ENCODE measurements at places on chromosomes 12 and 14.

DNA sequence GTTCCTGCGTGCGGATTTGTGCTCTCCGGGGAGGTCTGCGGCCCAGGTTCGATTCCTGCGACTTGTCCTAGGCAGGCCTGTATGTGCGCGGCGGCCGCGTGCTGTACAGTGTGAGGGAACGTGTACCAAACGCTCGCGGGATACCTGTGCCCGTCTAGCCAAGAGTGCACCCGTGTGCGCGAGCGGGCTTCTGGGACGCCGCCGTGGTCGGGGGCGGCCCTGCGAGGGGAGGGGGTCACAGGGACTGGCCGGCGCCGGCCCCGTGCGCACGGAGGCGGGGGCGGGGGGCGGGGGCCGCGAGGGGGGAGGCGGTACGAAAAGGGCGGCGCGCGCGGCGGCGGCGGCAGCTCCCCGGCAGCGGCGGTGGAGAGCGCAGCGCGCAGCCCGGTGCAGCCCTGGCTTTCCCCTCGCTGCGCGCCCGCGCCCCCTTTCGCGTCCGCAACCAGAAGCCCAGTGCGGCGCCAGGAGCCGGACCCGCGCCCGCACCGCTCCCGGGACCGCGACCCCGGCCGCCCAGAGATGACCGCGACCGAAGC lies at the start of gene DLK1:
TSS of gene DLK1 (plus strand) at position 343 of the 536 bp plus-strand sequence. CDS start at position 520, 177 bp downstream.
- peak; percentile 16 for DNase-seq

DNA sequence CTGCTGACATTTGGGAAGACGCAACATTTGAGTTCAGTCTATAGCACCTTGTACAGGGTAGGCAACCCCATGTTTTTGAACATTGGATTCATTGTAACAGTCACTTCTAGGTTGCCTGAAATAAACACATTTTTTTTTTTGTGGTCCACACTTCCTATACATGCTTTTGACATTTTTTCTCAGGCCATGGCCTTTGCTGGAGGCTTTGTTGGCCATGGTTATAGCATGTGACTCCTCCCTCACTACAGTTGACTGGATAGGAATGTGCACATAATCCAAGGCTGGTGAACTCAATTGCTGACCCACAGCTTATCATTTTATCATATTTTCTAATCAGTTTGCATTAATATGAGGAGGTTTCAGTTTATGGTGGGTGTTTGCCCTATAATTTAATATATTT lies 60.6 kb downstream of the TMEM117 start:
- DNase-seq = no peak

GRCh38 chr12:108298761-108299275 lies 40.3 kb downstream of the CMKLR1 start:
- DNase-seq = no peak

DNA sequence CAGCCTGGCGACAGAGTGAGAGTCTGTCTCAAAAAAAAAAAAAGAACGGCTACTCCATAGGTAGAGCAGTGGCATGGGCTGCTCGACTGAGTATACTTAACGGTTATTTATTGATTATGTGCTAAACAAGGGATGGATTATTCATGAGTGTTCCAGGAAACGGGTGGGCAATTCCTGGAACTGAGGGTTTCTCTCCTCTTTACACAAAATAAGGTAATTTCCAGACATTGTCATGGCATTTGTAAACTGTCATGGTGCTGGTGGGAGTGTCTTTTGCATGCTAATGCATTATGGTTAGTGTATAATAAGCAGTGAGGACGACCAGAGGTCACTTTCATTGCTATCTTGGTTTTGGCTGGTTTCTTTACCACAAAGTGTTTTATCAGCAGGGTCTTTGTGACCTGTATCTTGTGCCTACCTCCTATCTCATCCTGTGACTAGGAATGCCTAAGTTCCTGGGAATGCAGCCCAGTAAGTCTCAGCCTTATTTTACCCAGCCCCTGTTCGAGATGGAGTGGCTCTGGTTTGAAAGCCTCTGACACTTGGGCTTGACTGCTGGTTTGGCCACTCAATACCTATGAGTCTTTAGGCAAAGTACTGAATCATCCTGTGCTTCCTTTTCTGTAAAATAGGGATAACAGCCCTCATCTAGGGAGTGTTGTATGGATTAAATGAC lies 3.2 kb downstream of the DGLUCY start:
- no peak for DNase-seq

DNA sequence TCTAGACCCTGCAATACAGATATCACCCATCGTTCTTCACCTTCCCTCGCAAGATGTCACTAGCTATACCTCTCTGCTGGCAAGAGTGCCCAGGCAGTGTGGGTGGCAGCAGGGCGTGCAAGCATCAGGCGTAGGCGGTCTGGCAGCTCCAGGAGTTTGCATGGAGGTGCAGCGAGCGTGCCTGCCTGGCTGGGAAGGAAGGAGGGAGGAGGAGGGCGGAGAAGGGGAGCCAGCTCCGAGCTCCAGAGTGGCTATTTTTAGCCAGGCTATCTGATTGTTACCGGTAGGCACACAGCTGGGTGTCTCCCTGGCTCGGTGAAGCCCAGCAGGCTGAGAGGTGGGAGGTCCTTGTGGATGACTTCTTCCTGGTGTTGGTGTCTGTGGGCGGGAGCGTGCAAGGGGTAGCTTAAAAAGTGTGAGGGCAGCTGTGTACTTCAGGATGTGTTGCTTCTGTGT lies 6.2 kb downstream of the FOXJ2 start:
- DNase-seq = peak; percentile 19

GRCh38 chr12:123772074-123772473 lies 10.0 kb downstream of the DNAH10 start:
- no peak for DNase-seq

DNA sequence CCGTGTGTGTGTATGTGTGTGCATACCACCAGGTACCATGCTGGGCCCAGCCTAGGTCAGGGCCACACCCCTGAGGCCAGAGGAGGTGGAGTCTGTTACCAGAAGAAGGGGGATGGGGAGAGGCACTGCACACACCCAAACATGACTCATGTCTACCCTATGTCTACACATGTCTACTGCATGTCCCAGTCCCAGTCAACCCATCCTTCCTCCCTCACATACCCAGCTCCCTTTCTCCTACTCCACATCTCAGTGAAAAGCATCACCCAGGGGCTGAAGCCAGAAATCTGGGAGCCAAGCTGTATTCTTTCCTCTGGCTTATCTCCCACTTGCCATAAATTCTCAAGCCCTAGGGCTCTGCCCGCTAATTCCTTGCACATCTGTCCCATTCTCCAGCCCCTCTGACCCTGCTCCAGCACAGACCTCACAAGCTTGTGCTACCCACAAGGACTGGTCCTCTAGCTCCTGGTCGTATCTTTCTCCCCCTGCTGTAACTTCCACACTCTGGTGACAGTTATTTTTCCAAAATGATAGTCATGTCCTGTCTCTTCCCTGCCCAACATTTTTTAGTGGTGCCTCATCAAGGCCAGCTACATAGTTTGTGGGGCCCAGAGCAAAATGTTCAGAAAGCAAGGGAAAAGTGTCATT lies 18.0 kb upstream of the APPL2 start:
- no peak for DNase-seq

- no peak for DNase-seq
Observed at GRCh38 chr12:101951002-101951670, 73.8 kb downstream of the DRAM1 start.

- no peak for DNase-seq
Observed at GRCh38 chr12:87302126-87302745, 727.0 kb downstream of the C12orf50 start.

GRCh38 chr14:75597149-75597548 lies 18.7 kb downstream of the FLVCR2 start:
- DNase-seq = no peak

DNA sequence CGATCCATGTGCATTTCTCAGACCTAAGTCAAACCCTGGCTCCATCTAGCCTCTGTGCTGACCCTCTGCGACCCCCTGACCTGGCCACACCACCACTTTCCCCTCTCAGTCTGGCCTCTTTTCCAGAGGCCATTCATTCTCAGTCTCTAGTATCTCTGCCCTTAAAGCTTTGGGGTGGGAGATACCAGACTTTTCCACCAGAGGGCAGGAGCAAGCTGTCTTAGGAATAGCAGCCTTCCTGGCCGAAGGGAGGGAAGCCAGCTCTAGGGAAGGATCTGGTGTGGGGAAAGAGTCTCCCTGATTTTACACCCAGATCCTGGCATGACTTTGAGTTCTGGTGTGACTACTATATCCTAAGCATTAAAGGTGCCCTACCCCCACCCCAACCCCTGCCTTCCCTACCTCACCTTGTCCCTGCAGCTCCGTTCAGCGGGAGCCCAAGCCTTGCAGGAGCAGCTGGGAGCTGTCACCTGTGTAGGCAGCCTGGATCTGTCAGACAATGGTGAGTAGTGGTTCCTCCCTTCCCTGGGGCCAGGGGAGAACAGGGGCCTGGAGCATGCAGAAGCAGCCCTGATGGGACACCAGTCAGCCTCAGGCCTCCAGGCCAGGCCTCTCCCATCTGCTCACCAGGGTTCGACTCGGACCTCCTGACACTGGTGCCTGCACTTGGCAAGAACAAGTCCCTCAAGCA lies 6.6 kb downstream of the CARMIL3 start:
- DNase-seq = no peak

- DNase-seq = no peak
Observed at GRCh38 chr14:22837750-22838538, 1.6 kb downstream of the MMP14 start.

DNA sequence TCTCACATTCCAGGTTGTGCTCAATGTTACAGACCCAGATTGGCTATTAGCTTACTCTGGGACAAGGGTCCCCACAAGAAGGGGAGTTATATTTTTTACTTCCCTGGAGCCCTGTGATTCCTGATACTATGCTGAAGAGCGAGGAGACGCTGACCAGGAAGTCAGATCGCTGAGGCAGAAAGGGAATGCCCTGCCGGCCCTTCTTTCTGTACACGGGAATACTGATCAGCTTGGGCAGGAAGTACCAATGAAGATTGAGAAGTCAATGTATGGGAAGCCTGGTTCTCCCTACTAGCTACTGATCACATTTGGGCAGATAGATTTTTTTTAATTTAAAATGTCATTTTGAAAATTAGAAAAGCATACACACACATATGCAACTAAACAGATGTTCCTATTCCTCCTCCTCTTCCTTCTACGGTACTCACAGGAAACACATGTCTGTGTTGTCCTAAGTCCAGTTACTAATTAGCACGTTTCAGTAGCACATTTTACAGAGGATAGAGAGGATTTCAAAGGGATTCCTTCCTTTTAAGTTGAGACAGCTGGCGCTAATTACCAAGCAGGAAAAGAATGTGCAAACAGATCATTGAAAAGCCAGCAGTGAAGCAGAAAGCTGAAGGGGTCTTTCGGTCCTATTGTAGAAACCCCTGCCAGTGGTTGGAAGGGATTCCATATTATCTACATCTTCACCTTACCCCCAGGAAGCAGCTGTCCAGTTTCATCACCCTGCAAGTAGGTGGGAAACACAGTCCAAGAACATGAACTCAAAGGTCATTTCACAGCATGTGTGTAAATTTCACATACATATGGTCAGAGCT lies 292.4 kb downstream of the DUSP6 start:
- DNase-seq = no peak

DNA sequence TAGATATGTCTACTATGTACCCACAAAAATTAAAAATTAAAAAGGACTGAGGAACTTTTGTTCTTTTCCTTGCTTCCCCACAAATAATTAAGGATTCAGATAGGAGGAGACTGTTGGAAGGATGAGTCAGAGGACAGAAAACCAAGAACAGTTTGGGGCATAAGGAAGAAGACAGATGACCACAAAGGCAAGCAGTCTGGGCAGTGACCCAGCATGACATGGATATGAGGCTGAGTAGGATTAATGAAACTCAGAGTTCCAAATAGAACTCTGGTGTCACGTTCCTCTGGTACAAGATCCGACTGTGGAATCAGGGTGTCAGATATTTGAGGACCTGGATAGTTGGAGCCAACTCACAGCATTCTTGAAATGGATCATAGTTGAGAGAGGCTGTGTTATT lies 89.3 kb upstream of the SLC38A4 start:
- DNase-seq = no peak
